ENCODE measurements at places on chromosomes 16 and 17. TPM values are rescaled to one million over a fixed set of nuclear protein-coding genes. Genes with fewer than 3 reads are reported as not detected.

- DNase-seq = peak; percentile 88
Observed at GRCh38 chr17:78416791-78417530, 38.5 kb downstream of the PGS1 start.

DNA sequence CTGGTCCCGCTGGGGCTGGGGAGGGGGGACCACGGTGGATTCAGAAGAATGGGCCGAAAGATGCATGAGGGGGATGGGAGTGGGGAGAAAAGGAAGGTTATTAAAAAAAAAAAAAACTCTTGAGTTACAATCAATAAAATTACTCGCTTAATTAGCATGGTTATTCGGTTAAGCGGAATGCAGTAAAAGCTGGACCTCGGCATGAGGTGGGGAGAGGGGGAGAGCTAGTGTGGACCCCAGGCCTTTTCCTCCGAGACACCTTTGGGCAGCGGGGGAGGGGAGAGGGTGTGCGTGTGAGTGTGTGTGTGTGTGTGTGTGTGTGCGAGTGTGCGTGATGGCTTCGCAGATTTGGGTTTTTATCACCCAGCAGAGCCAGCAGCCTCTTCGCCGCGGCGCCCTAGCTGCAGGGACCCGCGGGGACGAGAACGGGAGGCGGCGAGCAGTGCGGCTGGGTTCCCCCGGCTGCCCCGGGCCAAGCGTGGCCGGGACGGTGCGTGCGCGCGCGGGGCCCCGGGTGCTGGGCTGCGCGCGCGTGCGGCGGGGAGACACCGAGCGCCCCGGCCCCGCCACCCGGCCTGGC is 3.7 kb downstream of the BAHCC1 start:
- DNase-seq = no peak

GRCh38 chr17:39143552-39144093 is 7.8 kb downstream of the PLXDC1 start:
- peak; percentile 92 for DNase-seq

GRCh38 chr16:26396511-26397235 is 670.1 kb upstream of the C16orf82 start:
- DNase-seq = peak; percentile 12

Gene TMC8
- 1.2 TPM for total RNA-seq

- DNase-seq = peak; percentile 96
Observed at GRCh38 chr17:11302401-11303186, 61.6 kb downstream of the SHISA6 start.

DNA sequence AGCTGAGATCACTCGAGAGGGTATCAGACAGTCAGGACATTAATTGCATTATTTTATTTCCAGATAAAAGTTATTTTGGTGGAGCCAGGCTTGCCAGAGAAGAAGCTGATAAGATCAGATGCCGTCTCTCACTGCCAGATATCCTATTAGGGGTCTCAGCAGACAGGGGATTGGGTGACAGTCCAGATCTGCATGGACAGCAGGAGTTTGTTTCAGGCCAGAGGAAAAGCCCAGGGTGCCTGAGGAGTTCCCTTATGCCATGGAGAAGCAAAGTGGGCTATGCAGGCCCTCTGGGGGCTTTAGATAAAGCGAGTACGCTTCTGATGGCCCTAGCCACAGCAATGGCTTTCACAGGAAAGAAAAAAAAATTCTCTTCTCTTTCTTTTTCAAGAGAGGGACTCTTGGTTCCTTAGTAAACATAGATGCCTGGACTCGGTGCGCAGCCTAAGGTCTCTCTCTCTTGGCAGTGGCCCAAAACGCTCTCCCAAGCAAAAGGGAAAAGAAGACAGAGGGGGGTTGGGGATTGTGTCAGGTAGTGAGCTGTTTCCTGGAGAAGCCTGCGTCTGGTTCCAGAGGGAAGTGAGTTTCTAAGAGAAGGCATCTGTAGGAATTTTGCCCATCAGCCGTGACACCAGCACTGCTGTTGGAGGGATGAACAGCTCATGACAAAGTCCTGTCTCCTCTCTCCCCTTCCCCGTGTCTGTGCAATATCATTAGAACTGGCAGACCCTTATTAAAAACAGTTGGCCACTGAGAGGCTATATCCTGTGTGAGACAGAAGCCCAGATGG is 166.3 kb upstream of the FOXF1 start:
- peak; percentile 18 for DNase-seq

DNA sequence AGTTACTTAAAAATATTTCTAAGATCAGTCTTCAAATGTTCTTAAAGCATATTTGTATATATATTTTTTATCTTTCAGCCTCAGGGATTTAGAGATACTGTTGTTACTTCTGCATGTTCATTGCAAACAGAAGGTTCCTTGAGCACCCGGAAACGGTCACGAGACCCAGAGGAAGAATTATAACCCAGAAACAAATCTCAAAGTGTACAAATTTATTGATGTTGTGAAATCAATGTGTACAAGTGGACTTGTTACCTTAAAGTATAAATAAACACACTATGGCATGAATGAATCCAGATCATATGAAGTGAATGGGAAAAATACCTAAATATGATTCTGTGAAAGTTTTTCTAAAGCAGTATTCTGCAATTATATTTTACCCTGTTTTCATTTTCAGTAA is 21.6 kb upstream of the PPM1E start:
- no peak for DNase-seq

DNA sequence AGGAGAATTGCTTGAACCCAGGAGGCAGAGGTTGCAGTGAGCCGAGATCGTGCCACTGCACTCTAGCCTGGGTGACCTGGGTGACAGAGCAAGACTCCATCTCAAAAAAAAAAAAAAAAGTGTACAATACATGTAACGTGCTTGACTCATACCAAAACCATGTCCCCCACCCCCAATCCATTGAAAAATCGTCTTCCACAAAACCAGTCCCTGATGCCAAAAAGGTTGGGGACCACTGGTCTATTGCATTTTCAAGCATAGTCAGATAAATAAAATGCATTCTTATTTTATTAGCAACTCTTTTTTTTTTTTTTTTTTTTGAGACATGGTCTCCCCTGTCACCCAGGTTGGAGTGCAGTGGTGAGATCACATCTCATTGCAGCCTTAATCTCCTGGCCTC is 52.1 kb downstream of the COPRS start:
- DNase-seq = no peak

DNA sequence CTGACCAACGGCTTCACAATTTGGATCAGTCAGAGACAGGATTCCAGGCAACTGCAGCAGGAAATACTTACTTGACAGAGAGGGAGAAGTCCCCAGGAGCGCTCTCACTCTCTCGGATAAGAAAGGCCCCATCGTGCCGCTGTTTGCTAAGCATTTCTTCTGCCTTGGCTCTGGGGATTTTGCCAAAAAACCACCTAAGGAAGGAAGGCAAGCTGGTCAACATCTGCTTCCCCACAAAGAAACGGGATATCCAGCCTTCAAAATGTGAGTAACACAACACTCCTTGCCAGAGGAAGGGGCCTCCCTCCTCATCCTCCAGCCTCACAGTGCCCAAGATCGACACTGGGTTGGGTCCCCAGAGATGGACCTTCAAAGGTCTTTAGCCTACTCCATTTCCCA is 36.6 kb upstream of the SLC25A19 start:
- DNase-seq = peak; percentile 67

DNA sequence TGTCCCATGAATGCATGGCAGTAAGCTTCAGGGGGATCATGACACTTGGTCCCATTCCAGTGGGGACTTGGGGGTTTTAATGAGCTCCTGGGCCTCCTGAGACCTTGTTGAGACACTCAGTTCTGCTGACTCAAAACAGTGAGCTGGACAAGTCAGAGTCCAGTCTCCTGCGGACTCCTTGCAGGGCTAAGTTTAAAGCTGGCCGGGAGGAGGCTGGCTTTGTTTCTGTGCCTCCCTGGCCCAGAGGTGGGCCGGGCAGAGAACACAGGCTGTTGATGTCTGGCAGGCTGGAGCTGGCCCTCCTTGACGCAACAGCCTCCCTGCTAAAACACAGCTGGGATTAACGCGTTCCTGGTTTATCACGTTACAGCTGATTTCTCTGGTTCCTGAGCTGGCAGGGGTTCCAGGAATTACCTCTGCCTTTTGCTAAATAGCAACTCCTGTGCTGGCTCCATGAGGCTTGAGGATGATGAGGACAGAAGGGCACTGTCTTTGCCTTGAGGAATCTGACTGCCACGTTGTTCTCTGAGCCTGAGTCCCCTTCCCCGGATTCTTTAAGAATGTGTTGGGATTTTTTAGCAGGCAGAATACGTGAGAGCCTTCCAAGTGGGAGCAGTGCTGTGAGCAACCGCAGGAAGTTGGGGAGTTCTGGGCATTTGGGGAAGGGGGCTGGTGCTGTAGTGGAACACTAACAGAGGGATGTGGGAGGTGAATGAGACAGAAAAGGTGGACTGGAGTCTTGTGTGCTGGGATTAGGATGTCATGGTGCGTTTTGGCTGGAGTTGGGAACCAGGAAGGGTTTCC is 2.0 kb downstream of the GPT2 start:
- DNase-seq = no peak

DNA sequence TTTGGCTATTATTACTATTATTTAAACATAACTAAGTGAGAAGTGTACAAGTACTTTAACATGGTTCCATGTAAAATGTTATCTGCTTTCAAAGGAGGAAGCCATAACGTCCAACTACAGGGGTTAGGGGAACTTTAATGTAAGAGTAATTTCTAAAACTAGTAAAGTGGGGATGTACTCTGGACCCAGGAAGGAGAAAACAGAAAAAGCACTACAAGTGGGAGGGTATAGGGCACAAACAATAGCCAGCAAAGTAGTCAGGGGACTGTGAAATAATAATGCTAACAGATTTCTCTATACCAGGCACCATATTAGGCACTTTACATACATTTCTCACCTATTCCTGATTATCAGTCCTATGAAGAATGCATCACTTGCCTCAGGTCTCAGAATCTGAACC is 19.6 kb downstream of the USP31 start:
- DNase-seq = no peak

Gene CACNG1
- 112 TPM for total RNA-seq

DNA sequence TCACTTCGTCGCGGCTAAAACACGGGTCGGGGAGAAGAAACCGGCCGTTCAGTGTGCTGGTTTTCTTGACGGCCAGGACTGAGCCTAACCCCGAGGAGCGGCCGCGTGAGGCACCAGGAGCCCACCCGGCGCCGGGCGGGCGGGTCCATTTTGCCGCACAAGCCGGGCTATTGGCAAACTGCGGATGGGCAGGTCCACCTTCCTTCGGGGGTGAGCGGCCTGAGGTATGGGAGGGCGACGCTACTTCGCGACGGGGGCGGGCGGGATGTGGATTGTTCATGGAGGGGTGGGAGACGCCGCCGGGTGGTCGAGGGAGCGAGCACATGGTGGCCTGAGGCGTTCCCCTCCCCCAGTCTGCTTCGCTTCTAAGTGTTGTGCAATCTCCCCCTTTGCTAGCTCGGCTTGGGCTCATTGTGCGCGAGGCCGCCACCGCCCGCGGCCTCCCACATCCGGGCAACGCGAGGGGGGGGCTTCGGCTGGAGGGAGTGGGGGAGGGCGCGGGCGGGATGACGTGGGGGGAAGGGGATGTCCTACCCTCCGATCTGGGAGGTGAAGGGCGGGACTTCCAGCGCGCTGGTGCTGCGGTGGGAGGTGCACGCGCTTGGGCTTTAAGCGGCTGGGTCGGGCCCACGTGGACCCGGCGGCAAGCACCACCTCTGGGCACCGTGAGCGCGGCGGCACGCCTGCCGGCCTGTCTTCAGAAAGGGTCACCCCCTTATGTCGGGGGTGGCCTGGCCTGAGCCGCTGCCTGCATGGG is 5.9 kb upstream of the CD68 start:
- peak; percentile 97 for DNase-seq

DNA sequence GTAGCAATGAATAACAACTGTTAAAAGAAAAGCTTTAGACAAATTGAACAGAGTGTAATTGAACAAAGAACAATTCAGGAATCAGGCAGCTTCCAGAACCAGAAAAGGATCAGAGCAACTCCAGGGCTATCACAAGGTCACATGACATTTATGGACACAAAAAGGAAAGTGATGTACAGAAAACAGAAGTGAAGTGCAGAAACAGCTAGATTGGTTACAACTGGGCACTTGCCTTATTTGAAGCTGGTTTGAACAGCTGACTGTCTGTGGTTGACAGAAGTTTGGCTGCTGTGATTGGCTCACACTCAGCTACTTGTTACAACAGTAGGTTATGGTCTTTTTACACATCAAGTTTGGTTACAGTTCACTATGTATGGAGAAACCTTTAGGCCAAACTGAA is 14.8 kb downstream of the EFCAB5 start:
- DNase-seq = peak; percentile 33
